ENCODE measurements at places on chromosomes 4 and X.
A peak's percentile ranks its signal among the peaks of the same experiment; 100 is the strongest.

GRCh38 chrX:19195243-19195610 lies 73.0 kb upstream of the ADGRG2 start:
- no peak for DNase-seq

GRCh38 chrX:106897259-106897658 lies 5.9 kb downstream of the RIPPLY1 start:
- DNase-seq = no peak

DNA sequence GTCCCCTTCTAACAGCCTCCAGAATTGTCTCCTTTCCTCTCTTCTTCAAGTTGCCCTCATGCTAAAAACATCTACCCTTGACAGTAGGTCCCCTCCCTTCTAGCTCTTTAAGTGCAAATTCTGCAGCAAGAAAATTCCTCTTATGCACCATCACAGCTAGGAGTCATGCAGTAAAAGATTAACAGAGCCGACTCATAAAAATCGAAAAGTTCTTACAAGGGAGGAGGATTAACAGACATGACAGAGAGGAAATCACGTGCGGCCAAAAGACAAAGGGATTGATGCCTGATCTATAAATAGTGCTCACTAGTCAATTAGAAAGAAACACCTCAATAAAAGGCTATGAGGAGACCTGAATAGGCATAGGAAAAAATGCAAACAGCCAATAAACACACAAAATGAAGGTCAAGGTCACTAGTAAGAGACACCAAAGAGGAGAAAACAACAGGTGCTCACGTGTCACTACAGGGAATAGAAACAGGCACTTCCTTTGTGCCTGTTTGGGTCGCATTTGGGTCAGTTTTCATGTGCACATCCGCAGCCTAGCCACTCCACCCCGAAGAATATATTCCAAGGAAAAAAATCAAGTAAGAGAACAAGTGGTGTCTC lies 3.4 kb downstream of the RNF212 start:
- DNase-seq = no peak

DNA sequence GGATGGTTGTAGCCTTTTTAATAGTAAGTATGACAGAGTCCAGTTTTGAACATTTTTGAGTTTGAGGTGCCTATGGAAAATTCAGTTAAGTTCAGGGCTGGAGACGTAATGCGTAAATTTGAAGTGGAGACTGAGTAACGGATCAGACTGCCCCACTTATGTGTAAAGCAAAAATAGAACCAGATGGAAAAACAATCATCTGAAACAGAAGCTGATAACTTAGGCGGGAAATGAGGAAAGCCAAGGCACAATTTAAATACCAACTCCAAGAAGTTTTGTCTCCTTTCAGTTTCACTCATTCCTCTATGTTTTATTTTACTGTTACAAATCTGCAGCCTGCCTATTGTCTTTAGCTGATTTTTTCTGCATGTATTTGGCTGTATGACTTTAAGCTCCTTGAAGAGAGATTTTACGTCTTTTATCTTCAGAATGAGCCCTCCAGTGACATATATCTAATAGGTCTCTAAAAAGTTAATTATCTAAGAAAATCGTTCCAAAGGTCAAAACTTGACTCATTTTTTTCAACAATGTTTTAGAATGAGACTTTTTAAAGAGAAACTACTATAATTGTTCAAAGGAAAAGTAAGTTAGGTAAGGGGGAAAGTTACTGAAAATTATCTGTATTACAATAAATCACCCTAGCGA lies 1.1 kb downstream of the SGCB start:
- no peak for DNase-seq

DNA sequence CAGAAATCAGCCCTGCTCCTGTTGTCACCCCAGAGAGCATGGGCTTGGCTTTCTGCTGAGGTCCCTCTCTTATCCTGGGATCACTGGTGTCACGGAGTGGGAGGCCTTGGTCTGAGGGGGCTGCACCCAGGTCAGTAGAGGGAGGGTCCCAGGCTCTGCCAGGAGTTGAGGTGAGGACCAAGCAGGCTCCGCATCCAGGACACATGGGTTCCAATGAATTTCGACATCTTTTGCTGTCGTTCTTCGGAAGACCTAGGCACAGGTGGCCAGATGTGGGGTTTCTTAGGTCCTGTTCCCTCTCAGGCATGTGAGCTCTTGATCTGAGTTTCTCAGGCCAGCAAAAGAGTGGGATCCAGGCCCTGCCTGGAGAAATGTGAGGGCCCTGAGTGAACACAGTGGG lies 10.0 kb downstream of the MAGEA4 start:
- DNase-seq = no peak

DNA sequence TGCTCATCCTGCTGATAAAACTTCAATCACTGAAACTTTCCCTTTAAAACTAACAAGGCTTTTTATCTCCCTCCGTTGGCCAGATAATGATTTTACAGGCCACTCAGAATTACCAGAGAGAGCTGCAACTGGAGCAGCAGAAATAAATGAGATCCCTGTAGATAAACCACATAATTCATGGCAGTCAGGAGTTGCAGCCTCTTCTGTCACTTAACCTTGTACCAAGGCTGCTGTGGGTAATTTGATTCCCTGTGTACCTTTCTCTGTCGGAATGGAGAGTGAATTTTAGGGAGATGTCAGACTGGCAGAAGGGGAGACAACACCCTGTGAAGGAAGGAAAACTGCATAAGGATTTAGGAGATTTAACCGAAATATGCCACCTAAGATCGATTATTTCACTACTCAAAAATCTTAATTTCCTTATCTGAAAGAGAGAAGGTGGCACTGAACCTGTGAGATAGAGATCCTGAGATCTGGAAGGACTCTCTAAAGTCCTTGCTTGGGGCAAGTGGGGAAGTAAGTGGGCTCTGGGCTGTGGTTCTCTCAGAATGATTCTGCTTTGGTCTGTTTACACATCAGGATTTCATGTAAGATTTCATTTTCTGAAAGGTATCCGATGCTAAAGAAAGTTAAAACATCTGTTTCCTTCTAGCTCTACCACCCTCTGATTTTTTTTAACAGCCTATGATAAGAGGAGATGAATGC lies 14.3 kb upstream of the TSPAN5 start:
- DNase-seq = no peak

DNA sequence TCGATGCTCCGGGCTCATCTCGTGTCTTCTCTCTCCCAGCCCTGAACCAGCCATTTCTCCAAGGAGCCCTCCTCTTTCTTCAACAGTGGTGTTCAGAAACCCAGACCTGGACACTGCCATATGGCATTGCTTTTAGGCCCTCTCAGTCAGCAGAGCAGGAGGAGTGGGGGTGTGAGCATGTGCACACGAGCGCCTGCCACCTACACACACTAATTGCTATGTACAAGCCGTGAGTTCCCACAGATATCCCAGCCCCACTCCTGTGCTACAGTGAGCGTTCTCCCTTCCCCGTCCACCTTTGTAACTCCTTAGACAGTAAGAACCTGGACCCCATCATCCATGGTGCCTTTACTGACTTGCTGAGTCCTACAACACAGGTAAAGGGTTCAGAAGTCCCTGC lies 53.8 kb downstream of the TNIP2 start:
- DNase-seq = no peak

GRCh38 chrX:149650162-149650561 lies 18.6 kb upstream of the TMEM185A start:
- DNase-seq = no peak

DNA sequence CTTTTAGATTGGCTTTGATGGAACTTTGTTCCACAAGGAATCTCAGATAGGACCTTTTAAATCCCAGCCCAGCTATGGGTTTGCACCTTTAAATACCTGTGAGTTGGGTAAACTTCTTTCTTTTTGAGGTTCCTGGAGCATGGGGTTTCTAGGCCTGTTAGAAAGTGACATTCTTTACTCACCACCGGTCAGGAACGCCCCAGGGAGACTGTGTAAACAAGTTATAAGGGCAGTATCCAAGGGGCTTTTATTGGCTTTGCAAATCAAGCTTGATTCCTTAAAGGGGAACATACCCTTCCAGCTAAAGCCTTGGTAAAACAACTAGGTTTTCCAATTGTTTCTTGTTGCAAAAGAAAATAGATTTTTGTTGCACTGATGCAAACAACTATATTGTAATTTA lies 93.4 kb downstream of the TENT5D start:
- no peak for DNase-seq

- no peak for DNase-seq
These were observed 87.9 kb upstream of the NR3C2 start for GRCh38 chr4:148530114-148530513.

GRCh38 chr4:167196344-167197012 lies 37.8 kb downstream of the SPOCK3 start:
- no peak for DNase-seq

GRCh38 chr4:185213877-185214276 lies 4.5 kb downstream of the SNX25 start:
- DNase-seq = no peak

- no peak for DNase-seq
These were observed 476.3 kb upstream of the RPS6KA3 start for GRCh38 chrX:20743046-20743445.

- DNase-seq = no peak
These were observed 731.9 kb downstream of the STPG2 start for GRCh38 chr4:97411356-97411755.

- no peak for DNase-seq
These were observed 109.4 kb upstream of the MAP3K15 start for GRCh38 chrX:19624739-19625138.

DNA sequence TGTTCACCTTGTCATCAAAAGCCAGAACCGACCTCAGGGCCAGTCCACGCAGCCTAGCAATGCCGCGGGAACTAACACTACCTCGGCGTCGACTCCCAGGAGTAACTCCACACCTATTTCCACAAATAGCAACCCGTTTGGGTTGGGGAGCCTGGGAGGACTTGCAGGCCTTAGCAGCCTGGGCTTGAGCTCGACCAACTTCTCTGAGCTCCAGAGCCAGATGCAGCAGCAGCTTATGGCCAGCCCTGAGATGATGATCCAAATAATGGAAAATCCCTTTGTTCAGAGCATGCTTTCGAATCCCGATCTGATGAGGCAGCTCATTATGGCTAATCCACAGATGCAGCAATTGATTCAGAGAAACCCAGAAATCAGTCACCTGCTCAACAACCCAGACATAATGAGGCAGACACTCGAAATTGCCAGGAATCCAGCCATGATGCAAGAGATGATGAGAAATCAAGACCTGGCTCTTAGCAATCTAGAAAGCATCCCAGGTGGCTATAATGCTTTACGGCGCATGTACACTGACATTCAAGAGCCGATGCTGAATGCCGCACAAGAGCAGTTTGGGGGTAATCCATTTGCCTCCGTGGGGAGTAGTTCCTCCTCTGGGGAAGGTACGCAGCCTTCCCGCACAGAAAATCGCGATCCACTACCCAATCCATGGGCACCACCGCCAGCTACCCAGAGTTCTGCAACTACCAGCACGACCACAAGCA lies 898 bp downstream of the UBQLN2 start:
- no peak for DNase-seq

DNA sequence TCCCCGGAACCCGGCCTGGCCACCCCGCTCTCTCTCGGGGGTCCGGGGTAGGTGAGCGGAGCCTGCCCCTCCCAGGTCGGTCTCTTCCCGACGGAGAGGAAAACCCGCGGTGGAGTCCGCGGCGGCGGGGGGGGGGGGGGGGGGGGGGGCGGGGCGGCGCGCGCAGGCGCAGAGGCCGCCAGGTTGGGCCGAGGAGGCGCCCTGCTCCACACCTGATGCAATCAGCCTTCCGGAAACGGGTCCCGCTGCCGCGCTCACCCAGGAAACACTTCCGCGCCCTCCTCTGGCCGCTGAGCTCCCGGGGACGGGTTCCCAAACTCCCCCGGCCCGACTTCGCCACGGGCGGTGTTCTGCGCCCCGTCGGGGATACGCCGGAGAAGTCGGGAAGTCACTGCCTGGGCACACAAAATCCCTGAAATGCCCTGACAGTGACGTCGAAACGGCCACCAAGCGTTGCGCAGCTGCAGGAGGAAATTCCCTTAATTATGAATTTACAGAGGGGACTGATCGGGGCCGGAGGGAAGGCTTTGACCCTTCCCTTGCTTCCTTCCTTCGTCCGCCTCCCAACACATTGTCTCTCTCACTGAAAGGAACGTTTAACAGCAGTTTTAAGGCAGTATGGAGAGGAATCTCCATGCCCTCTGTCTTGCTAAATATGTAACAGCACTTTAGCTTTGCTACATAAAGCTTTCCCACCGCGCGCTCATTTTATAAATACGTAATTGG lies 2.1 kb upstream of the APBB2 start:
- peak; percentile 42 for DNase-seq

GRCh38 chr4:75065909-75066308 lies 133.0 kb downstream of the PARM1 start:
- DNase-seq = no peak

DNA sequence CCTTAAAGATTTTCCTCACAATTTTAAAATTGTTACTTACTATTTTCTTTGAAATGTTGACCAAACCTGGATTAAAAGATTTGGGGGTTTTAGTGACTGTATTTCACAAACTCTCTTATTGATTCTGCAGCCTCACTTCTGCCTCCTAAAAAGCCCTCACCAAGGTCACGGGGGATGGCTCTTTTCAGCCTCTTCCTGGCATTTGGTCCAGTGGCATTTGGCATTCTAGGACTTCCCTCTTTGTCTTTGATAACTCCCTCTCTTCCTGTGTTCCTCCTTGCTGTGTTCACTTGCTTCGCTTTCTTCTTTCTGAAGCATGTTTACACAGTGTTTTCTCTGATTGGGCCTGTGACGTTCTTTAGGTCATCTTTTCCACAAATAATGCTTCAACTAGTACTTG lies 21.5 kb downstream of the PKD2 start:
- no peak for DNase-seq

DNA sequence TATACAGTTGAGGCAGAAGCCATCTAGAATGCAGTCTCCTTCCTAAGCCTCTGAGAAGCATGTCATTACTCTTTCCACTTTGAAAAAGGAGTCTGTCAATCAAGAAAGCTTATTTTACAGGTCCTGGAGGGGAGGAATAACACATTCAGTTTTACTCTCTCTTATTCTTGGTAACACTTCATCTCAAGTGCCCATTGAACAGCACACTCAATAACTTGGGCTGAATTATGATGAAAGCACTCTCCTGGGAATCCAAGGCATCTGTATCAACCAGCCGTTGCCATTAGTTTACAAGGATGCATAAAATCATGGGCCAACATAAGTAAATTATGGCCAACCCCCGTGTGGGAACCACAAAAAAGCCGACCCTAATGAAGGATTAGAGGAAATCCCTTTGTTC lies 282.4 kb downstream of the C4orf33 start:
- no peak for DNase-seq

GRCh38 chr4:168317621-168318020 lies 931 bp downstream of the DDX60 start:
- no peak for DNase-seq

- no peak for DNase-seq
These were observed 312.2 kb downstream of the GPM6A start for GRCh38 chr4:175499735-175500352.

GRCh38 chr4:100261346-100261745 lies 71.1 kb upstream of the DDIT4L start:
- no peak for DNase-seq

GRCh38 chr4:25667931-25668557 lies 12.4 kb downstream of the SLC34A2 start:
- DNase-seq = no peak

- DNase-seq = no peak
These were observed 410.9 kb downstream of the GRID2 start for GRCh38 chr4:92714640-92715039.

GRCh38 chr4:123046096-123046495 lies 123.7 kb upstream of the NUDT6 start:
- DNase-seq = no peak

GRCh38 chr4:100189820-100190642 lies at the start of gene DDIT4L:
Gene DDIT4L, minus strand, starts transcription at chr4:100190468. Its CDS starts 485 bp downstream, at chr4:100189983.
- no peak for DNase-seq

Data from D721Med (cell line).